Cardiac fibroblast (primary cell): ENCODE measurements at places on chromosomes 5 and 9.
A peak's percentile ranks its signal among the peaks of the same experiment; 100 is the strongest.

- DNase-seq: no peak
These were observed 63.8 kb downstream of the TMEM252 start for GRCh38 chr9:68476847-68477246.

- DNase-seq: no peak
These were observed 4.1 kb downstream of the ASB6 start for GRCh38 chr9:129637673-129638439.

GRCh38 chr5:169242849-169243186 lies 58.1 kb downstream of the SLIT3 start:
- DNase-seq: no peak

DNA sequence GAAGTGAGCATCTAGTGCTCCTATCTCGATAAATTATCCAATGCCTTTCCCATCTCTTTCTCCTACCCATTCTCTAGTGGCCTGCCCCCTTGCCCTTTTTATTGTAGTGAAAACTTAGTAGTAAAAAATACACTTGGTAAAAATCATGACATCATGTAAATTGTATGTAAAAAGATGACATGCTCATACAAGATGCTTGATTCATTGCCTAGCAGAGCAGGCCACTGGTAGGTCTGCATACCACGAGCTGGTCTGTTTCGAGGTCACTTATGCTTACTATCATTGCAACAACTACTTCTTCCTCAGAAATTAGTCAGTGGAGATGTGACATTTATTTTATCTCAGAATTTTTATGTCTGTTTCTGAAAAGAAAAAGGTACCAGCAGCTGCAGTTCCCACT lies 177.3 kb downstream of the C9orf152 start:
- peak; percentile 57 for DNase-seq

DNA sequence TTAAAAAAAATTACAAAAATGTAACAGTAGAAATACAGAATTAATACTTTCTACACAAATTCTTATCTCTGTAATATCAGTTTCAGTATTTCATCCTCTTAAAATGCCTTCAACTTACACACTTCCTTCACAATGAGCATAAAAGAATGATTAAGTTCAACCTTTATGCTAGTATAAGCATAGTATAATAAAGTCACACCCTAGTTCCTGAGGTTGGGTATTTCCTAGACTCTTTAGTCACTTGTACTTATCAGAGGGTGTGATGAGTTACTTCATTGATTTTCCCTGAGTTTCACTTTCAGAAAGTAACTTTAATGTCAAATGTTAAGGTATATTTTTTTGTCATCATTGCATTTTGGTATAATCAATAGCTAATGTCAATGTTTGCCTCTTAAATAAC lies 302.4 kb downstream of the PDE4D start:
- no peak for DNase-seq

- no peak for DNase-seq
These were observed 35.9 kb upstream of the UBAP2 start for GRCh38 chr9:34084562-34084961.

DNA sequence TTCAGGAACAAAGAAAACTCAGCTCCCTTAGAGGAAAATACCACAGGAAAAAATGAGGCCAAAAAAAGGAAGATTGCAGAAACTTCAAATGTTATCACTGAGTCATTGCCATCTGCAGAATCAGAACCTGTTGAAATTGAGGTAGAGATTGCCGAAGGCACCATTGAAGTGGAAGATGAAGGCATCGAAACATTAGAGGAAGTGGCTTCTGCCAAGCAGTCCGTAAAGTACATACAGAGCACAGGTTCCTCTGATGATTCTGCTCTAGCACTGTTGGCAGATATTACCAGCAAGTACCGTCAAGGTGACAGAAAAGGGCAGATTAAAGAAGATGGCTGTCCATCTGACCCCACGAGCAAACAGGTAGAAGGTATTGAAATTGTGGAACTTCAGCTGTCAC lies 30.8 kb upstream of the NIM1K start:
- no peak for DNase-seq

DNA sequence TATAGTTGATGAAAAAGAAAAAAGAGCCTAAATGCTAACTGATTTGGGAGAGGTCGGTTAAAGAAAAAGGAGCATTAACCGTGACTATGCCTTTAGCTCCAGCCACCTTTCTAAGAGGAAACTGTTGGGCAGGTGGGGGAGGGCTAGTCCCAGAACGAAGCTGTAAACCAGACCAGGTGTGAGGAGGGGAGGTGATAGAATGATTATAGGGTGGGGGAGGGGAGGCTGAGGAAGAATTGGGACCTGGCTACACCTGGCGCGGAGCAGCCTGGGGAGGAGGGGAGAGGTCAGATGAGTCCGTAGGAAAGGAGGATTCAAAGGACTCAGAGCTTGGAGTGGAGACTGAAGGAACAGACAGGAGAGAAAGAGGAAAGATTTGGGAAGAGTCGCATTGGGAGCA lies 73.4 kb downstream of the PHAX start:
- DNase-seq: no peak

DNA sequence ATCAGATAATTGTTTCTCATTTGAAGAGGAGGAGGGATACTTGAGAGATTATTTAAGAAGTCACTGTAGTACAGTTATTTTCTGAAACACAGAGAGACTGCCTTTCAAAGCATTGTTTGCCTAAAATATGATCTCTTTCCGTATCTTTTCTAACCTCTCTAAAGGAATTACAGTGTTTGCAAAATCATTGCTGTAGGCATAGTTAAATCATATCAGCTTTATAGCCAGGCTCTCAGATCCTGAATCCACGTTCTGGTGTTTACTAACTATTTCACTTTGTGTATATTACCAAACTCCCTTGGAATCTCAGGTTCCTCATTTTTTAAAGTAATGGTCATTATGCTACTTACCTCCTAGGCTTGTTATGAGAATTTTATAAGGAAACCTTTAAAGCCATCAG lies 1151.6 kb upstream of the CDH9 start:
- DNase-seq: no peak

DNA sequence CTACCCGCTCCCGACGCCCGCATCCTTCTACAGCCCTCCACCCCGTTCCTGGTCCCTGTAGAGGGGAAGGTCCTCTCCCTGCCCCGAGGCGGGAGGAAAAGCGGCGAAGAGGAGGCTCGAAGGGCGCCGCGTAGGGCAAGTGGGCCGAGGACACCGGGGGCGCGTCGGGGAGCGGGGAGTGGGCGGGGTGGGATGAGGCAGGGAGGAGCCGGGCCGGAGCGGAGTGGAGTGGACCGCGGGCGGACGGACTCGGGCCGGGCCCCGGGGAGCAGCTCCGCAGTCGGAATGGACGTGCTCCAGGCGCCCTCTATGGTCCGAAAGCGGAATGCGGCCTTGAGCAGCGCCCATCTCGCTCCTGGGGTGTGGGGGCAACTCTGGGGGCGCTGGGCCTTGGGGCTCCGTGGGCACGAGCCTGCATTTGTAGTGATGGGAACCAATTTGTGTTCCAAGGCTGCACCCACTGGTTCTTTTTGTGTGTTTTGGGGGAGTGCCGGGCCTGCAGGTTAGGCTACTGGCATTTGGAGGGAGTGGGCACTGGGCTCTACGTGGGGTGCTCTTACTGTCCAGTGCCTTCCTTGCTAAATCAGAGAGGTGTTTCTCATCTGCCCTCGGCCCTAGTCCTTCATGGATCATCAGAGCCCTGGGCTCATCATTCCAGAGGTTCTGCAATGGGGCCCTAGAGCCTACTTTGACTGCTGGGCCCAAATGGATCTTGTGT lies 7.3 kb downstream of the IRX1 start:
- DNase-seq: peak; percentile 17

- DNase-seq: peak; percentile 95
These were observed 400.0 kb downstream of the ARRDC3 start for GRCh38 chr5:90983148-90983547.

DNA sequence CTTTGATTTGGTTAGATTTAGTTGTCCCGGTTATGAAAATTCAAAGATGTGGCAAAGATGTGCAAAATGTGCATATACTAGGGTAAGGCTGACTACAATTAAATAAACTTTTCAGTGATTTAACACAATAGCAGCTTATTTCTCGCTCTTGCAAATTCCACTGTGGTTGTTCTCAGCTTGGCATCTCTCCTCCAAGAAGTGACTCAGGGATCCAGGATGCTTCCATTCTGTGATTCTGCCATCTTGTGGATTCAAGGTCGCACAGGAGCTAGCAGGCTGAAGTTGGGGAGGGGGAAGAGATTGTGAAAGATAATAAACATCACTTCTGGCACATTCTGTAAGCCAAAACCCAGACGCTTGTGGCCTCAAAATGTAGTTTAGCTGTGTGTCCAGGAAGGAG lies 60.1 kb upstream of the TGFBR1 start:
- peak; percentile 26 for DNase-seq

- no peak for DNase-seq
These were observed 3.5 kb downstream of the CSF1R start for GRCh38 chr5:150082889-150083288.

DNA sequence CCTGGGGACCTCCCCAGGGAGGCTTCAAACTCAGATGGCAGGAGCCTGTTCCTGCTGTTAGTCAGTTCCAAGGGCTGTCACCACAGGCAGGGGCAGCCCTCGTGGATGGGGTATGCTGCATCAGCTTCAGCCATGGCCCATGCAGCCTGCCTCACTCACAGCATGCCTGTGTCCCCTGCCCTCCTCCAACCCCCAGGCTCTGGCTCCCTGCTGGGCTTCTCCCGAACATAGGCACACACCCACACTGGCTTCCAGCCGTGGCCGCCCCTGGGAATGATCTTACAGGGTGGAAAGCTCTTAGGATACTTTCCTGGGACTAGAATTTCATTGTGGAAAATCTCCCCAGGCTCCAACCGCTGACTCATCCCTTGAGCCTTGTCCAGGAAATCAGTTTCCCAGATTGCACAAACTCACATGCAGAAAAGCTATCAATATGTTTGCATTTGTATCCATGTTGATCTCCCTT lies 163.8 kb downstream of the SEC61B start:
- no peak for DNase-seq

- DNase-seq: peak; percentile 90
These were observed 111.8 kb downstream of the CARTPT start for GRCh38 chr5:71830681-71831539.

DNA sequence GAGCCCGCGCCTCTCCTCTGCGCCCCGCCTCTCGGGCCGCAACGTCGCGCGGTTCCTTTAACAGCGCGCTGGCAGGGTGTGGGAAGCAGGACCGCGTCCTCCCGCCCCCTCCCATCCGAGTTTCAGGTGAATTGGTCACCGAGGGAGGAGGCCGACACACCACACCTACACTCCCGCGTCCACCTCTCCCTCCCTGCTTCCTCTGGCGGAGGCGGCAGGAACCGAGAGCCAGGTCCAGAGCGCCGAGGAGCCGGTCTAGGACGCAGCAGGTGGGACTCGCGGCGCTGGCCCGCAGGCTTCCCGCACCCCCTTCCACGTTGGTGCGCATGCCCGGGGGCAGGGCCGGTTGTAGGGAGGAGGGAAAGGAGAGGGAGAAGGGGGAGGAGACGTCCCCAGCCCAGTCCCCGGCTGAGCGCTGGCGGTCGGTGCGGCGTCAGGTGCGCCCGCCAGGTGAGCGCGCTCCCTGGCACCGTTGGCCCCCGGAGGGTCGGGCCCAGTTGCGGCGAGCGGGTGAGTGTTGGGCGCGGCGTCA lies at the start of gene OCLN:
Gene OCLN, plus strand, starts transcription at position 400 of the 532 bp plus-strand sequence. CDS start 11,455 bp downstream, outside the sequence.
- no peak for DNase-seq

GRCh38 chr5:117657541-117657940 lies 1082.9 kb upstream of the SEMA6A start:
- DNase-seq: peak; percentile 11

DNA sequence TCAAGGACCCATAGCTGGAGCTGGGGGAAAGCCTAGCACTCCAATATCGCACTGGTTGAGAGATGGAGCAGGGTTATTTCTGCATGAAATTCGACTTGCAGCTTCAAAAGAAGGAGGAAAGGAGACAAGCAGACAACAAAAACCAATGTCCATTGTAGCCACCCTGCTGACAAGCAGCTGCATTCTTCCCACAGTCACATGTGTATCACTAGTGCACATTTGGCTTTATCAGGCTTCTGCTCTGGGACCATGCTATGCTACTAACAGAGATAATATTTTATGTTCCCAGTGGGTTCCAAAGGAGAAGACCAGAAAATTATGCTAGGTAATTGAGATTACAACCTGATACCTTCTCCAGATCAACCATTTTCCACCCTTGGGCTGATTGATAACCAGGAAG lies 59.7 kb downstream of the MFAP3 start:
- DNase-seq: no peak

DNA sequence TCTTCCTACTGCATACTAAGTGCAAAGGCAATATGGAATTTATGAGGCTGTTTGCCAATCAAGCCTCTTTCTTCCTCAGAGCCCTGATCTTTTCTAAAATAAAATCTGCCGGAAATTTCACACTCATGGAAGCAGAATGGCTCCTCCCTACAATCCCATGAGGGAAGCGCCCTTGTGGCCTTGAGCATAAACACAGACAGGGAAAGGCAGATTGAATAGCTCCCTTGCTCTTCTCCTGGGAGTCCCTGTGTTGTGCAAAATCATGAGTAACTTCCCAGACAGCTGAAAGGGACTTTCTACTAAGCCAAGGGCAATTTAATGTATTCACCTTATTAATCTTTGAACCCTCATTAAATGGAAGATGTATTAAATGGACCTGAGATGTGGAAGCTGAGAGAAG lies 226.1 kb upstream of the PIK3R1 start:
- DNase-seq: peak; percentile 76

GRCh38 chr9:136939431-136939995 lies 5.0 kb downstream of the FBXW5 start:
- no peak for DNase-seq

DNA sequence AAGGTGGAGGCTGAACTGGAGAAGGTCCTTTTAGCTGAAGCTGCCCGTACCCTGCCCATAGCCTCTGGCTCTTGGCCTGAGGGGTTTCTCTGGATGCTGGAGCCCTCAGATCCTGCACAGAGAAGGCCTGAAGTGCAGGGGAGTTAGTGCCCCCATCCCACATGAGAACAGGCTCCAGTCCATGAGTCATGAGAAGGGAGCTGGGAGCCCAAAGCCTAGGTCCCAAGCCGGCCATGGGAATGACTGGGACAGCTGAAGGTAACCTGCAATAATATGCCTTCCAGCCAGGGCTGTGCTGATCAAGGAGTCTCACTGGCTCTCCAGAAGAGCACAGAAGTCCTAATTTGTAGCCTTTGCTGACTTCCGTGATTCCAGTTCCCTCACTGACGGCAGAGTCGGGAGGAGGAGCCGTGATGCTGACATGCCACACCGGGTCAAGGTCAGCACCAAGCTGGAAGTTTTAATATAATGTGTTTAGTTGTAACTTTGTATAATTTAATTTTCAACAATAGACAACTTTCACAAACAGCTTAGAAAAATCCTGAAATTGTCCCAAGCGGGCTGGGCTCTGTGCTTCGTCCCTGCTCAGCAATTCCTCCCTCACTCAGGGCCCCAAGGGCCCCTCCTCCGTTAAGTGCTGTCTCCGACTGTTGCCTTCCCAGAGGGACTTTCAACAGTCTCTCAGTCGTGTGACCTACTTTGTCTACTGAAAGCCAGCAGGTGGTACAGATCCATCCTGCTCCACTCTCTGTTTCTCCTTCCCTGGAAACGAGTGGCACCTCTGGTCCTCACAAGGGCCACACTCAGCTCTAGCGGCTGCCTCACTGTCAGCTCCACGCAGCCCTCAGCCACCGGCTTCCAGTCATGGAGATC lies 387.8 kb downstream of the GADD45G start:
- no peak for DNase-seq

DNA sequence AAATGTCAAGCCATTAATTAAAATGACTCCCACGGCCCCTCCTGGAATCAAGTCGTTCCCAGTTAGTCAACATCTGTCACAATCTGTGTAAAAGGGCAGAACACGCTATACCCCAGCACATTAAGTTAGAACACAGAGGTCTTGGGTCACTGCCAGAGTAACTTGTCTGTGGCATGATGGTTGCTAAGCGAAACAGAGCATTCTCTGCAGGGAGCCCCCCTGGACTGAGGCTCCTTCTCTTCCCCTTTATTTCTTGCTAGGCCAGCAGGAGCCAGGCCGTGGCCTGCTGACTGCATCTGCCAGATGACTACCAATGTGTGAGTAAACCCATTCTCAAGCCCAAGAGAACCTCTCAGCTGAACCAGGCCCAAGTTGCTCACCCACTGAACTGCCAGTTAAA lies 51.9 kb upstream of the ZBED3 start:
- DNase-seq: peak; percentile 52
